Stimulated activated CD8-positive, alpha-beta memory T cell treated with anti-CD3 and anti-CD28 coated beads, Interleukin-2, amount 100 ng/mL, for 1 hour (primary cell): ENCODE measurements at places on chromosomes 1 and 21.
A peak's percentile ranks its signal among the peaks of the same experiment; 100 is the strongest.

DNA sequence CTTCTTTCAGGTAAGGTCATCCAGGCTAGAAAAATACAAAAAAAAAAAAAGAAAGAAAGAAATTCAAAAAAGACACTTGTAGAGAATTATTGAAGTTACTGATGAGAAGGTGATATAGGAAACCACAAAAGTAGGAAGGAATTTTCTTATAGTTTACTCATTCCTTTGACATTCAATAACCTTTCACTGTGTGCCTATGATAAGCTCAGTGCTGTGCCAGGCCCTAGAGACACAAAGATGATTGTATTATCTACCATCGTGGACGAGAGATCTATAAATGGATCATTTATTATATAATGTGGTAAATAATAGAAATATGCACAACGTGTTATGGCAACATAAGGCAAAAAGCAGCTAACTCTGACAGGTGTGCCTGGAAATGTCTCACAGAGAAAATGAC lies 109.6 kb upstream of the NGF start:
- no peak for DNase-seq

DNA sequence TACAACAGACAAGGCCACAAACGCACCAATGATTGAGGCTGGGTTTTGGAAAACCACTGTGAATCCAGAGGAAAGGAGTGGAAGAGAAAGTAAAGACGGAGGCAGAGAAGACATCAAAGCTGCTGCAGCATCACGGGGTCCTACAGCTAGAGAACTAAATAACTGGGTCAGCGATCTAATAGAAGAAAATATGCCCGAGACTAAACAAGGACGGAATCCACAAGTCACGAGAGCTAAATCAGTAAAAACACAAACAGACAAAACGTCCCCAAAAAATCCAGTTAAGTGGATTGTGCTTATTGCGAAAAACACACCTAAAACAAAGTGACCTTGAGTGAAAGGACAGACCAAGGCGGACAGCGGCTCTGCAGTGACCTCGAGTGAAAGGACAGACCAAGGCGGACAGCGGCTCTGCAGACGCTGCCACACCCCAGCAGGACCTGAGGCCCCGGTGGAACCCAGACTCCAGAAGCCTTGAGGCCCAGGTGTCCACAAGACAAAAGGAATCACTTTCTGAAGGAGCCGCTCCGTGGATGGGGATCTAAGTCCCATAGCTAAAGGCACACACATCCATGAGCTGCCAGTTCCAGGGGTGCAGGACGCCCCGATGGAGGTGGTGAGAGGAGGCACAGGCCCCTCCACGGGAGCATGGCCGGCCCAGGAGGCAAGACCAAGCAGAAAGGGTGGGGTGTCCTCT lies 6.0 kb downstream of the FTCD start:
- no peak for DNase-seq

DNA sequence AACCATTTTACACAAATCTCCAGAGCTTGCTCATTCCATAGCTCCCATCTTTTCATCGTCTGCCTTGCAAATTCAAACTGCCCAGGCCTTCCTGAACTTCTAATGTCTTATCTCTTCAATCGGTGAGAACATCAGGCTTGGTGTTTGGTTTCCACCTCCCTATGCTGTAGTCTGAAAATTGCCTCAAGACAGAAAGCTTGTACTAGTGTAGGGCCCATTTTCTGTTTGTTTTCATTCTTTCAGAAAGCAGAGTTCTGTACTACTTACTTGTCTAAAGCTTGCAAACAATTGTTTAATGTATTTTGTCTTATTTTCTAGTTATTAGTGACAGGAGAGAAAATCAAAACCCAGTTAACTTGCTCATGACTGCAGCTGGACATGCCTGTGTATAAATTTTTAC lies 16.8 kb downstream of the HOOK1 start:
- no peak for DNase-seq

- DNase-seq: no peak
Measured at GRCh38 chr21:25637851-25638659, 1.0 kb upstream of the JAM2 start.

DNA sequence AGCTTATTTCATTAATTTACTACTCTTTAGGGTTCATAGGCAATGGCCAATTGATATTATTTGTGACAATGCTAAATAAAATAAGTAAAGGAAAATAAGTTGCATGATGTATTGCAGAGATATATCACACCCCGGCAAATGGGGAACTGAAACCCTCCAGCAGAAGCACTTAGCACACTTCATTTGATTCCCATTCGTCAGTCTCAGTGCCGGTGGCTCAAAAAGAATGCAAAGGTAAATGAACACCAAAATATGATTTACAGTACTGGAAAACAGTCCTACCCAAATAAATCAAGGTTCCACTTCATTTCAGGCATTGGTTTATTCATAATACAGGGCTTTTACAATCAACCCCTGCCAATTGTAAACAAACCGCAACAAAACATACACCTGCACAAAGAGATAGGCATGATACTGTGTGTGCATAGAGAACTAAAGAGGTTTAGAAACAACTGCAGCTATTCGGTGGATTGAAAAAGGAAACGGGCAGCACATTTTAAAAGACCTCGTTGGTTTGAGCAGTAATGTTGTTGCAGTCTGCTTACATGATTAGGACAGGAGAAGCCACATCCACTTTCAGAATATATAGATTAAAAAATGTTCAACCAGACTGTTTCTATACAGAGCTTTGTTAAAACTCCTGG lies 1019.2 kb downstream of the TTLL7 start:
- DNase-seq: no peak

DNA sequence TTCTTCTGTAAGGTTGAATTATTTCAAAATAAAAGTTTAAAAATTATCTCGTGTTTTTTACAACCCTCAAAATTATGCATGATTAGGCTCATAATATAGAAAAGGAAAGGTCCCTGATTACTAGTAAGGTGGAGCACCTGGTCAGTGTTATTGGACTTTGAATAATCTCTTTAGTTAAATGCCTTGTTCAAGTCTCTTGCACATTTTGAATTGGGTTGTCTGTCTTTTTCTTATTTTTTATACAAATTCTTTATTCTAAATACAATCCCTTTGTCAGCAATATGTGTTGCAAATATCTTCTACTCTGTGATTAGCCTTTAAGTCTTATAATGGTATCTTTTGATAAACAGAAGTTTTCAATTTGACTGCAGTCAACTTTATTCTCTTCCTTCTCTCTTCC lies 100.7 kb upstream of the TNFSF4 start:
- DNase-seq: no peak

DNA sequence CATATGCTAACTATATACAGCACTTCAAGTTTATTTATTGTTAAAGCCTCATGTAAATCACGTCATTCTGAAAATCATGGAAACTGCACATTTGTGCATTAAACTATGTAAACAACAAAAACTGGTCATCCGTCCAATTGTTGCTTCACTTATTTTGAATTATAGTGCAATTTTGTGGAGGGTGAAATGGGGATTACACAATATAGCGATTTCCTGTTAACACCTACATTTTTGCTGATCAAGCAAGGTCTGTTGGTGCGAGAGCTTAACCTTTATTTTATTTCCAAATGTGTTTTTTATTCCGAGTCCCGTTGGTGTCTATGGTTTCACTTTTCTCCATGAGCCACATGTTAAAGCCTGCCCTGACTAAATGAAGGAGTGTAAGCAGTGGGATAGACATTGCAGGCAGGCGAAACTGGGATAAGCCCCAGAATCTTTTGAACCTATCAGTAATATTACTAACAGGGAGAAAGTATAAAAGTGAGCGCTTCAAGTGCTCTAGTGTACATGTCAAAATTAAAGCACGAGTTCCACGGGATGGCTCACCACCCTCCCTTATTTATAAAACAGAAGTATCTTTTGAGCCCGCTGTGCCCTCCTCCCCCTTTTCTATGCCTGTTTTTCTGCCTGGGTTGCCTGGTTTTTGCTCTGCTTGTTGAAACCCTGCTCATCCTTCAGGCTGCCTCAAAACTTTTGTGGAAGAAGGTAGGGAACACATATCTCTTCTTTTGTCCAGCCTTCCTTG lies 120.7 kb downstream of the NFIA start:
- no peak for DNase-seq

- DNase-seq: no peak
Measured at GRCh38 chr1:180540697-180541594, 17.8 kb upstream of the OVAAL start.

GRCh38 chr1:179283992-179284391 lies 9.6 kb upstream of the SOAT1 start:
- no peak for DNase-seq

DNA sequence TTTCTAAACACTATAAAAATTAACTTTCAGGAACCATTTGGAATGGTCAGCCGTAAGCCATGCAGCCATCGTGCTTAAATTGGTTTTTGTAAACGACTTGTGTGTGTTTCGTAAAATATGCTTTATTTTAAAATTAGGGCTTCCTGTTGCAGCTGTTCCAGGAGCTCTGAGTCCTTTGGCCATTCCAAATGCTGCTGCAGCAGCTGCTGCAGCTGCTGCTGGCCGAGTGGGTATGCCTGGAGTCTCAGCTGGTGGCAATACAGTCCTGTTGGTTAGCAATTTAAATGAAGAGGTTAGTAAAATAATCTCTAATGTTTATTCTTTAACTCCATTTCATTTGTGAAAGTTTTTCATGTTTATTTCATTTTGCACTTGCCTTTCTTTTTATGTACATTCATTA lies 83.1 kb downstream of the PTBP2 start:
- no peak for DNase-seq

DNA sequence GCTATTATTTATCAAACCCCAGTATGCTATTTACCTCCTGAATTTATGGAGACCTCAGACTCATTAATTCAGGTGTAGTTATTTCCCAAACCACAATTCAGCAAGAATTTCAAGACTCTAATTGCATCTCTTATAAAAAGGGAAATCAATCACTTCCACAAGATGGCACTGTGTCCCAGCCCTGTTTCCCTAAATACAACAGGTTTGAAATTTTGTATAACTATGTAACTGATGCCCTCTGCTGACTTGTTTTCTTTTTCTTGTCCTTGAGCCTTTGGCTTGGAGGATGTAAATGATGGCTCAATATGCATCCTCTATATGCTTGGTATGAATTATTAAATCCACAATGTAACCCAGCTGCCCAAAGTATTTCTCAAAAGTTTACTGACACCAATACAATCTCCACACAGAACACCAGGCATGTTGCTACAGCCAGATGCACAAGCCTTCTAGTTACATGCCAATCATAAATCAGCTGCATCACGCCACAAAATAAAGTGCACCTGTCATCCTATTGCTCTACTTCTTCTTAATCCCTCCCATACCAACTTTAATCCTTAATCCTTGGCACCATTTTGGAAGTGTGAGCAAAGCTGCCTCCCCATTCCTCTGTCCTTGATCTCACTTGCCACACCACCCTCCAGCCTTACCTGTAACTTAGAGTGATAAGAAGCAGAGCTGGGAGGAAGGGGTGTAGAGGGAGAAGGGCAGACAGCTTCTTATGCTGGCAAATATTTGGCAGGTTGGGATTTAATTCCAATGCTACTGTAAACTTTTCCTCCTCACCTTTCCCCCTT lies 9.0 kb downstream of the C1orf105 start:
- DNase-seq: no peak

- no peak for DNase-seq
Measured at GRCh38 chr1:22329148-22329515, 122.5 kb upstream of the ZBTB40 start.

GRCh38 chr1:162498496-162498810 lies 835 bp downstream of the UHMK1 start:
- DNase-seq: no peak

- no peak for DNase-seq
Measured at GRCh38 chr1:231691618-231692259, 65.1 kb downstream of the DISC1 start.

- no peak for DNase-seq
Measured at GRCh38 chr1:43880604-43881003, 53.0 kb upstream of the ARTN start.

GRCh38 chr1:34656299-34656698 lies 98.5 kb upstream of the GJB5 start:
- no peak for DNase-seq

DNA sequence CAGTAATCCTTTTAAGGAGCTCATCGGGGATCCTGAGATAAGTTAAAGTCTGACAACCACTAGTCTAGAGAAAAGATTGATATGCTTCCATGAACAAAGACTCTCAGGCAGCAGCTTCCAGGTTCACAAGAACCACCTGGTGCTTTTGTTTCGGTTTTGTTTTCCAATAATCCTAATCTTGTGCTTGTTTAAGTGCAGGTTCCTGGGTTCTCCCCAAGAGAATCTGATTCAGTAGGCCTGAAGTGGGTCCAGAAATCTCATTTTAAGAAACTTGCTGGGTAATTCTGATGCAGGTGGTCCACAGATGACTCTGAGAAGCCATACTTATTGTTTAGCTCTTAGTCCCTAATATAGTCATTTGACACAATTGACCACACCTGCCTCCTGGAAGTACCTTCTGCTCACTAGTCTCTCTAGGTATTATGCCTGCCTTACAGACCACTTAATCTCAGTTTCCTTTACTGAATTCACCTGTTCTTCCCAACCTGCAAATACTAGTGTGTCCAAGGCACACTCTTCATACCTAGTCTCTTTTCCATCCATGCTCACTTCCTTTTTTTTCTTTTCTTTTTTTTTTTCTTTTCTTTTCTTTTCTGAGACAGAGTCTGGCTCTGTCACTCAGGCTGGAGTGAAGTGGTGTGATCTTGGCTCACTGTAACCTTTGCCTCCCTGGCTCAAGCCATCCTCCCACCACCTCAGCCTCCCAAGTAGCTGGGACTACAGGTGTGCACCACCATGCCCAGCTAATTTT lies 20.5 kb upstream of the FRRS1 start:
- no peak for DNase-seq

DNA sequence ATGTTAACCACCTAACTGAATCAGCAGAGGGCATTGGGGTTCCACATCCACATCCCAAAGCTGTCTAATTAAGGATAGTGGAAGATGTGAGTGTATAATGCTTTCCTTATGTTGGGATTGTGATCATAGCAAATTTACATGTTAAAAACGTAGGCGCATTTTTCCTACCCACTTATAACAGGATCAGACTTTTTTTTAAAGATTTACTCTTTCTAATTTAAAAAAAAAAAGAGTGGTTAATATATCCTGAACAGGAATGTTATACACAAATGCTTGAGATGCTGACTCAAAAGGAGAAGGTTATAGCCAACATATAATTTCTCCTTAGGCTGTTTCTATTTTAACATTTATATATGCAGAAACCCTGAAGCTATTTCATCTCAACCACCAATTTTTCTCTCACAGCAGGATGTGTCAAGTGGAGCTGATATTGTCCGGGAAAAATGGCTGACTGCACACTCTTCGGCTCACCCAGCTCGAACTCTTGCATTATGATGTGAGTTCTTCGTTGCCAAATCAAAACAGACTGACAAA lies 40.3 kb downstream of the RGS5 start:
- no peak for DNase-seq

- DNase-seq: no peak
Measured at GRCh38 chr1:107690491-107690890, 274.5 kb downstream of the VAV3 start.

- no peak for DNase-seq
Measured at GRCh38 chr21:42071146-42071737, at the start of gene UMODL1. TSS of gene UMODL1 (plus strand) at chr21:42071317. CDS start at chr21:42071317, 0 bp downstream.

- DNase-seq: no peak
Measured at GRCh38 chr1:41013796-41014195, 7.7 kb downstream of the SLFNL1 start.

GRCh38 chr1:102853136-102853535 lies 255.2 kb downstream of the COL11A1 start:
- no peak for DNase-seq

GRCh38 chr1:241518476-241519307 lies 863 bp downstream of the FH start:
- peak; percentile 1 for DNase-seq
